ENCODE measurements at places on chromosomes 2 and 18.

- no peak for DNase-seq
These were observed 102.2 kb upstream of the CYP1B1 start for GRCh38 chr2:38178119-38178518.

DNA sequence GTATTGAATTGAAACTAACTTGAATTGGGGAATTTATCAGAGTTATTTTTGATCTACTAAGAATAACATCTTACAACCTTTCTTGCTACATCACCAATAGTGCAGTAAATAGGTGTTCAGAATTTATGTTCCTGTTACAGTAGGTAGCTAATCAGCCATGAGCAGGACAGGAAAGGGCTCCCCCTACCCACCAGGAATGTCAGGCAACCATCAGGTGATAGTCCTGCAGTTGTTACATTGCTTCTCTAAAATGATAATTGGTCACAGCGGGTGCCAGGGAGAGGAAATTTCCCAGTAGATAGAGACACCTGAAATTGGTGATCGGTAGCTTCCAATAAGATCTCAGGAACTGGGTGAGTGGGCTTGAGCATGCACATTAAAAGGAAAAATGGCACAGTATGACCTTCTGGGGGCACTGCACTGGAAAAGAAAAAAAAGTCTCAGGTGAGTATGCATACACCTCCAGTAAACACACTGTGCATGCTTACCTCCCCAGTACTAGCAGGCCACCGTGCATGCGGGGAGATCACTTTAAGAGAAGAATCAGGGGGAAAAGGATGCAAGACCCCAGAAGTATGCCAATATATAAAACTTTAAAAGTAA, 1092.0 kb upstream of the LRRTM1 start:
- DNase-seq = no peak

- no peak for DNase-seq
These were observed 36.9 kb upstream of the VWA3B start for GRCh38 chr2:98050070-98050469.

GRCh38 chr2:226073496-226074160, 674.1 kb downstream of the NYAP2 start:
- DNase-seq = no peak

DNA sequence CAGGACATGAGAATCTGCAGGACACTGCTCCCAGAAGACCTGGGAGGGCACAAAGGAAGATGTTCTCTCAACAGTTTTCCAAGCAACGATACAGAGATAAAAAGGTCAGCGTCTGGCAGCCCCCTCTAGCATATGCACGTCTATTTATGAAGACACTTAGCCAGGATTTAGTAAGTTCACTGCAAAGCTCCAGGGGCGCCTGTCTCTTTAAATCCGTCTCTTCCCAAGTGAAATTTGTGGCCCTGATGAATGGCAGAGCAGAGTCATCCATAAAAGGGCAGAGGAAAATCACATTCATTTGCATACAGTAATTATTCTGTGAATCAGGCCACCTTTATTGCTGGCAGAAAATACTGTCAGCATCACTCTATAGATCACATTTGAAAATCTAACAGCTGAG, 390.9 kb upstream of the SMIM21 start:
- DNase-seq = no peak

GRCh38 chr2:140416577-140416976, 1636.4 kb upstream of the NXPH2 start:
- DNase-seq = no peak

DNA sequence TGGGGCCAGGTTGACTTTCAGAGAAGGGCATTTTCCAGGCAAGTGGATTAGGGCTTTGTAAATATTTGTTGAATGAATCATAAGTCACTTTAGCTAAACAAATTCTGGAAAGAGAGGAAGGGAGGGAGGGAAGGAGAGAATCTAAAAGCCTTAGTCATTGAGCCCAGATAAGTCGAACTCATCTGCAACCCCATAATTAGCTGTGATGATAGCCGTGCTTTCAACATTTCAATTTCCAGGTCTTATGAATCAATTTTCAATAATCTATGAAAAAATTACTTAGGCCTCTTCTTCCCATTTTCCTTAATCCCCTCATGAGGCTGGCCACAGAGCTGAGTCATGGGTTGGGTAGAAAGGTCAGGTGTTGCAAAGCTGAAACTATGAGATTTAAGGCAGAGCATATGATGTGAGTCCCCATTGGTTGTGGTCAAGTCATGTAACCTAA, 111.9 kb upstream of the MAPRE2 start:
- DNase-seq = peak; percentile 2

DNA sequence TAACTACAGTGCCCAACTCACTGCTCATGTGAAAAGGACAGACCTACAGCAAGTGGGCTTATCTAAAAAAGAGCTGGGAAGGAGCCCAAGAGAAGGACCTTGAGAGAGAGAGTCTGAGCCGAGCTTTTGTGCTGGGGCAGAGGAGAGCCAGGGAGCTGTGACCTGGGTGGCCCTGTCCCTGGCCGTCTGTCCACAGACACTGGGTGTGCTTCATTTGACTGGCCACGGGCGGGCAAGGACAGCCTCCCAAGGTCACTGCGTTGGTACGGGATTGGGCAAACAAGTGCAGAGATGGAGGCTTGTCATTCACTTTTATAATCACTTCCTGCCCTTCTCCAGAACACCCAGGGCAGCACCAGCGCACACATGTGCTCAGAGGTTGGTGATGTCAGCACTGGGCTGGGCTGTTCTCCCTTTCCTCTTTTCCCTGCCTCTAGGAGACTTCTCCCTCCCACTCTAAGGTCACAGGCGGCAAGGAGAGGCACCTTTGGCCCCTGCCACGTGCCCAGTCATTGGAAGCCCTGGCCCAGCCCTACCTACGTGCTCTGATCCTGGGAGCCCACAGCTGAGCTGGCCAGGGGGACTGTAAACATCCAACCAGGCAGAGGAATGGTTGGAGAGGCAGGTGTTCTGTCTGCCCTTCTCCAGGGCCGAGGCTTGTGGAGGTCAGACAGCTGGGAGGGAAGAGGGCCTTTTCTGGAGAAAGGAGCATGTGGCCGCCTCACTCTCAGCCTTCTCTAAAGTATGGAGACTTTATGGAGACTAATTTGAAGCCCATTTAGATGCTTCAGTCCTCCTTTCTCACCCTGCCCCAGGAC, 6.4 kb upstream of the PSD4 start:
- DNase-seq = no peak

- DNase-seq = peak; percentile 11
These were observed 19.5 kb downstream of the GPR45 start for GRCh38 chr2:105261061-105261460.

DNA sequence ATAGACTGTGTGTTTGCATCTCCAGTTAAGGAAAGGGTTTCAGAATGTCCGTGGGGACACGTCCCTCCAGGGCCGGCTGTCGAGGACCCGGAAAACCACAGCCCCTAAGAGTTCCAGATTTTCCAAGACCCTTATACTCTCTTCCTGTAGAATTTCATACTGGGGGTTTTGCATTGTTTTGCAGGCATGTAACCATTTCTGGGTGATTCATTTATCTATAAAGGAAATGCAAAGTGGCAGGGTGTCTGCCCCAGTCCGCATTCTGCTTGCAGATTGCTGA, 8.5 kb downstream of the SP9 start:
- DNase-seq = no peak

DNA sequence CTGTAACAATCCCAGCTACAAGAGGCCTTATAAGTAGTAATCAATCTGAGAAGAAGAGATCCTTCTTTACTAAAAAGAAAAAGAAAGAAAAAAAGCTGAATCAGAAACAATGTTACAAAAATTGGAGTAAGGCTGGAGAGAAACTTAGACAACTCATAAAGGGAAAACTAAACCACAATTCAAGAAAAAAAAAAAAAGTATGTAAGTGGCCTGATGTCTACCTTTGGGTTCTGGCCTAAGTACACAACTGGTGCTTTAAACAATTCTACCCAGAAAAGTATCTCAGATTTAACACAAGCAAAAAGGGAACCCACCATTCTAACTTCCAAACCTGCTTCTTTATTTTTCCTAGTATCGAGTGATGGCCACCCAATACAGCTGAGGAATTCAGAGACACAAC, 45.3 kb downstream of the ZNF521 start:
- no peak for DNase-seq

DNA sequence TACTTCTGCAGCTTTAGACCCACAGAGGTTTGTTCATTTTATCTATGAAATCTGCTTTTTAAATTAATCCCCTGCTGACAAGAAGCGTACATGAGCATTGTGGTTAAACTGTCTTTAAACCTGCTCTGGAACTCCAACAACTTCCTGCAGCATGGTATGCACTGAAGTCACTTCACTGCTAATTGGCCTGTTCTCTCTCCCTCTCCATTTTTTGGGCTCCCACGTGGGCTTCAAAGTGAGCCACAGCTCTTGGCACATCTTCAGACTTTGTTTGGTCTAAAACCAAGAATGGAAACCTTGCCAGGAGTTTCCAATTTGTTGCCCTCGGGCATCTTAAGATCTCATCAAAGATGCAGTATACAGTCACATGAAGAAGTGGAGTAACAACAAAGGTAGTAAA, 311.4 kb downstream of the LRRTM1 start:
- peak; percentile 40 for DNase-seq

DNA sequence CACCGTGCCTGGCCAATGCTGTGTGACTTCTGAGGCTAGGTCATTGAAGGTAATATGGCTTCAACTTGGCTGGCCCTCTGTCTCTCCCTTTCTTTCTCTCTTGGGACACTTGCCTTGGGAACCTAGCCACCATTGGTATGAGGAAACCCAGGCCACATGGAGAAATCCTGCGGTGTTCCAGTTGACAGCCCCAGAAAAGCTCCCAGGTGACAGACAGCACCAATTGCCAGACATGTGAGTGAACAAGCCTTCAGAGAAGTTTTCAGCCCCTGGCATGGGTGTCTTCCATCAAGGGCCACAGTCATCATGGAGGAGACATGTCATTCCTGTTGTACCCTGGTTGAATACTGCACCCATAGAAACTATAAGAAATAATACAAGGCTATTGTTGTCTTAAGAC, 186.6 kb downstream of the RAB3GAP1 start:
- DNase-seq = no peak

DNA sequence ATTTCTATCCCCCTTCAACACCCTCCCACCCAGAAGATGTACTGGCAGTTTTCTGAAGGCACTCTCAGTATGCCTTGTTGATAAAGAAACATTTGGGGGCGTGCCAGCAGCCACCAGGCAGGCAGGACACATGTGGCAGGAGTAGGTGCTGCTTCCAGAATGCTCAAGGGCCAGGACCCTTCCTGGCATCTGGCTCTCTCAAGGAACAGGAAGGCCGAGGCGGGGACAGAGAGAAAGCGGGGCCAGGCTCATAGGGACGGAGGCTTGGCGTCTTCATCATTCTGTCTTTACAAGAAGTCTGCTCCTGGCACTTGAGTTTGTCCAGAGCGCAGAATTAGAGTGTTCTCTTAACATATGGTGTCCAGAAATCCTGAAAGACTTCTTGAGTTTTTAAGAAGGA, 121.6 kb downstream of the FAM210A start:
- DNase-seq = no peak

DNA sequence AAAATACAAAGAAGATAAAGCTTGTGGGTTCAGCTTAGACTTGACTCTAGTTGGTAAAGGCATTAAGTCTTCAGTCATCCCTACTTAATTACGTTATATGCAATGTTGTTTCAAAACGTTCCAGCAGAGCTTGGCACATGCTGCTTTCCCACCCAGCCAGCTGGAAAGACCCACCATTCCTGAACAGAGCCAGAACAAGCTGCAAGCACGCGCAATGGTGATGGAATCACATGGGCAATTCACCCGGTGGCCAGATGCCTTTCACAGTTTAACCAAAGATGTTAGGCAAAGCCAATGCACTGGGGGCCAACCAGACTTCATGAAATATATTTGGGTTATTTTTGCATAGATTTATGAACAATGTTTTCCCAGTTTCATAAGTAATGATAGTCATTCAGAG, 123.4 kb upstream of the CDH20 start:
- DNase-seq = no peak

GRCh38 chr18:12990641-12990966, 558 bp upstream of the CEP192 start:
- no peak for DNase-seq

DNA sequence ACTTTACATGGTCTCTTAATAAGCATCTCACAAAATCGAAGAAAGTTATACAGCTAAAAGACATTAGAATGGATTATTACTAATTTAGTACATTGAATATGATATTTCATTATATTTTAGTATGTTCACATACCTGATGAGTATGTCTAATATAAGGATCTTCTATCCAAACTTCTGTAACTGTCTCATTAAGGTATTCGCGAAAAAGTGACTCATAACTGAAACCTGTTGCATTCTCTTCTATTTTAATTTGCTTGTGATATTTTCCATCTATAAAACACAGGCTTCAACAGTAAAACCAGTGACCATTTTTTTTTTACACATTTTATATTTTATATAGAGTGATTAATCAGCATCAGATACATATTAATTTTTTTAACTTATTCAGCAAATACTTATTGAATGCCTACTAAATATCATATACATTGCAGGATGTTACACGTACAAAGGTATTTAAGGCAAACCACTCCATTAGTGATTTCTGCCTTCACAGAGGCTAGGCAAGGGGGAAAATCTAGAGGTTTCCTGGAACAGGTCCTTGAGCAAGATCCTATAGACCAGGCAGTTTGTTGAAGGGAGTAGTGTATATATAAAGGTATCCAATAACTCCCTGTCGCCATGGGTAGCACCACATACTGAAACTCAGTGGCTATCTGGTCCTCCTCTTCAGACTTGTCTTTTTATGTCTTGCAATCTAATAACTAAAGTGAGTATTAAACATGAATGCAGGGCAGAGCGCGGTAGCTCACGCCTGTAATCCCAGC, 9.3 kb downstream of the MITD1 start:
- no peak for DNase-seq

DNA sequence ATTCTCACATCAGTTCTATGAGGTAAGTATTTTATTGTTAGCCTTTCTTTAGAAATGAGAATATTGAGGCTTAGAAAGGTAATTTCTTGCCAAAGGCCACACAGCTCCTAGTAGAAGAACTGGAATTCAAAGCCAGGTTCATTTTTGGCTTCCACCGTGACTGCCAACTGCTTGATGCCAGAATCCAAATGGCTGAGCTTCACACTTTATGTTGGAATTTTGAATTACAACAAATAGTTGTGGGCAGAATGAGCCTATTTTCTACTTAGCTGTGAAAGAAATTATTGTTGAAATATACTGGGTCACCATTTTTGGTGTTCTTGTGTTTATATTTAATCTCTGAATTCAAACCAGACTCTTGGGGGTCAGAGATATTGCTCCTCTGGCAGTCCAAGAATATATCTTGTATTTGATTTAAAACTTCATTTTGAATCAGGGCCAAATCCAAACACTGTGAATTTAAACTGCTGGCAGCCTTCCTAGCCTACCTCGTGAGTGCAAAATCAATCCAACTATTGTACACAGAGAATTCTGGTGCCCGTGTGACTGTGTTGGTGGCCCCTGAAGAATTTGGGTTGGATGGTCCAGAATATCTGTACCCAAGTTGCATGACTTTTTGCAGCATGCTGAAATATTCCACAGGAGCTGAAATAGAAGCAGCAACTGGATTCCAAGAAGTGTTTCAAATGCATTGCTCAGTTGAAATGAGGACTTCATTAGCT, 35.6 kb upstream of the LPIN1 start:
- DNase-seq = no peak

DNA sequence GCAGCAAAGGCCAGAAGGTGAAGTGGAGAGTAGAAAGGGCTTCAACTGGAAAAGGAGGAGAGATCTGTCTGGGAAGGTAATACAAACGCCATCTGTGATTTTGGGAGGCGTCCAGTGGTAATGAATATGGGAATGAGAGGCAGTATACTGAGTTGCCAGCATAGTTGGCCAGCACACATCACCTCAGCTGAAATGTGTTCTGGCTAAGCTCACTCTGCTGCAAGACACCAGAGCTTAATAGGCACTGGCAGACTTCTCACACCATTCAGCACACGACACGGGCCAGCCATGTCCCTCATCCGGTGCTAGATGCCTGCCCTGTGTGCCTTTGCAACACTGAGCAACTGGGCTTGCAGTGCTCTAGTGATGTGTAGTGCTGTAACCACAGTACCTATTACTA, 277.1 kb downstream of the PIEZO2 start:
- DNase-seq = no peak
